ENCODE measurements at places on chromosomes 1 and 21.

GRCh38 chr1:18606443-18607288, 24.0 kb upstream of the PAX7 start:
- no peak for DNase-seq

GRCh38 chr1:32759997-32760623, 57.0 kb downstream of the YARS1 start:
- DNase-seq, result no peak

DNA sequence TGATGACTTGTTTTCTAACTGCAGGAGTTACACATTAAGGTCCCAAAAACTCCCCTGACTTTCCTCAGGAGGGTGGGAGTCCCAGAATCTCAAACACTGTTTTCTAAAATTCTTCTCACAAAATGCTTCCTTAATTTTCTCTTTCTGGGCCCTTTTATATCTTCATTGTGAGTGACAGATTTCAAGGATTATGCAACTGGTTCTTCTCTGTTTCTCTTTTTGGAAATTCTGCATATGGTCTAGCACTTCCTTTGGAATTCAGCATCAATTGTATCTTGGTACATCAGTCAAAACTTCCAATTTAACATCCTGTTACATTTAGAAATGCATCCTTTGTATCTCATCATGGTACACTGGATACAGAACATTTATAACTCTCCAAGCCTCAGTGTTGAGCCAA, 59.7 kb downstream of the LMO4 start:
- DNase-seq, result no peak

DNA sequence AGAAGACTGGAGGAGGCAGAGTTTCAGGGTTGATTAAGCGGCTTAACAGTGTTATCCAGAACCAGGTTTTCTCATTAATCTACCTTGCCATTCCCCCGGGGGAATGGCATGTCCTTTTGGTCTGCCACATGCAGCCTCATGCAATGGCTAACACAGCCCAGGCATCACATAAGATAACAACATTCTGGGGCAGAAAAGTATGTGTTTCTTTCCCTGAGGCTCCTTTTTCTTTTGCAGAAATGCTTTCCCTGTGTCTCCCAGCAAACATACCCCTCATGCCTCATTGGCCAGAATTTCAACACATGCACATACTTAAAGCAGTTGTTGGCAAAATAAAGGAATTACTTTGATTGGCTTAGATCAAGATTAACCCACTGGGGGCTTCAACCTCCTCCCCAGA, 98.6 kb downstream of the OMA1 start:
- DNase-seq, result peak; percentile 42

DNA sequence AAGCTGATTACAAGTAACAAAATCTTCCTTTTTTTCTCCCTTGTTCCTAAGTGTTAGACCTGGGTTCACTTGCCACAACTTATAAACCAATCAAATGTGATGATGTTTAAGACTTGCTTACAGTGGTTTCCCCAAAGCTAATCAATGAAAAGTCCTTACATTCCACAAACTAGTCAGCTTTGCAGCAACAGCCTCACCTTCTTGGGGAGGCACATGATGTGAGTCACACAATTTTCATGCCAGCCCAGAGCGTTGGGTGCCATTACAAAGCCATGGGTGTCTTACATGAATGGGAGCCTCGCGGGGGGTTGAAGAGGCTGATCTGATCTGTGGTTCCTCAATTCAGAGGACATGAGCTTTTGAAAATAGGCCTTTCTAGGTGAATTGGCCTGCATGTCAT, 91.6 kb upstream of the UBE2U start:
- DNase-seq, result no peak

DNA sequence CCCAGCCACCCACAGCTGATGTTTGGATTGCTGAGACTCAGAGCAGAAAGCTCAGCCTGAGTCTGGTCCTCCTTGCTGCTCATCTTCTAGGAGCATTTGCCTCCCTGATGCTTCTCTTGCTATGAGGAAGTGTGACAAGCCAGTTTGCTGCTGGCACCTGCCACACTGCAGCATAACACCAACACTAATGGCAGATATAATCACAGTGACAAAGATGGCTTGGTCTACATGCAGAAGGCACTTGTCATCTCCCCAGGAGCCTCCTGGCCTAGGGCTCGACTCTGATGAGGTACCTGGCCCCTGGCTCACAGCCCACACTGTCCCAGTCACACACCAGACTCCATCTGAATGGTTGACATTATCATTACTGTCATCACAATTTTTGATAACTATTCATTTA, 13.9 kb upstream of the PSMB2 start:
- no peak for DNase-seq

- no peak for DNase-seq
Observed at GRCh38 chr1:96845464-96845863, 123.9 kb downstream of the PTBP2 start.

DNA sequence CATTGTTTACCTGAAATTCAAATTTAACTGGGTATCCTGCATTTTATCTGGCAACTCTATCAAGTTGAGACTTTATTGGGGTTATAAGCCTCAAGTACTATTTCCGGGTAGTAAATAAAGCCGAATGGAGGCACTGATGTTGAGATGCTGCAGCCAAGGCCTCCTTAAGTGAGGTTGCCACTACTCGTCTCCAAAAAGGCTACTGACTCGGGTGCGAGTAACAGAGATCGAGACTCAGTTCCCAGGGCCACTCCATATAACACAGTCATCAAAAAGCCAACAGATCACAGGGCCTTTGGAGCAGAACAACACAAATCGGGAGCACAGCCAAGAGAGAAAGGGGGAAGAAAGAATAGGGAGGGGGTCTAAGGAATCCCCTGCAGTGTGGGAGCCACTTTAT, 524 bp downstream of the COPA start:
- DNase-seq, result no peak
